ENCODE measurements at places on chromosomes 7 and 10. TPM values are rescaled to one million over a fixed set of nuclear protein-coding genes. Genes with fewer than 3 reads are reported as not detected.

- DNase-seq, result no peak
- no peak overlapping the region for H3K27ac ChIP-seq
Observed at GRCh38 chr7:71264005-71264404, 132.1 kb downstream of the GALNT17 start.

DNA sequence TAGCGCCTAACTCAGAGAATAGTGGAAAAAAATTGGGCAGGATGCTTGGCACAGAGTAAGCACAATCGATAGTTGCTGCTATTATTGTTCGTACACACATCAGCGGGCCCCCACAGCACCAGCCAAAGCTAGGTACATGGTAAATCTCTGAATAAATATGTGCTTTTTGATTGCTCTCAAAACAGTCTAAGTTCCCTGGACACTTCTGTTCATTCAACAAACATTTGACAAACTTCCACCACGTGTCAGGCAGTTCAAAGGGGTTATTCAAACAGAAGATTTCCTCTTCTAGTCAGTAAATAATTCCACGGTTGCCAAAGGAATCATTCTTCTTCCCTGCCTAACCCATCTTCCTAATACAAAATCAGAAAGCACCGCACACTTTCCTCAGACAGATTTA lies 150.8 kb downstream of the DGKI start:
- H3K4me1 ChIP-seq, result no peaks in the 10 kb centered on the region
- DNase-seq, result no peak
- H3K27ac ChIP-seq, result no peak overlapping the region

- no peak overlapping the region for H3K27ac ChIP-seq
- no peak for DNase-seq
- no peaks in the 10 kb centered on the region for H3K4me1 ChIP-seq
- no peak overlapping the region for H3K4me3 ChIP-seq
Observed at GRCh38 chr10:89888321-89889070, 187.1 kb downstream of the KIF20B start.

- no peak overlapping the region for H3K27ac ChIP-seq
- H3K4me3 ChIP-seq, result no peak overlapping the region
- peaks cover 7% of the 10 kb centered on the region for H3K4me1 ChIP-seq
- peaks cover 5% of the 10 kb centered on the region for H3K36me3 ChIP-seq
- DNase-seq, result no peak
Observed at GRCh38 chr10:72097448-72098300, 9.3 kb upstream of the SPOCK2 start.

- H3K4me1 ChIP-seq, result no peaks in the 10 kb centered on the region
- no peaks in the 10 kb centered on the region for H3K36me3 ChIP-seq
- no peak overlapping the region for H3K4me3 ChIP-seq
- no peaks in the 10 kb centered on the region for H3K27me3 ChIP-seq
- no peak for DNase-seq
- H3K27ac ChIP-seq, result no peak overlapping the region
Observed at GRCh38 chr7:31688996-31689395, 2.0 kb downstream of the PPP1R17 start.

- DNase-seq, result no peak
- no peaks in the 10 kb centered on the region for H3K36me3 ChIP-seq
- no peaks in the 10 kb centered on the region for H3K27me3 ChIP-seq
- H3K4me1 ChIP-seq, result no peaks in the 10 kb centered on the region
Observed at GRCh38 chr7:94160719-94161435, 156.7 kb upstream of the BET1 start.

The AASS gene
- 2.6 TPM for total RNA-seq

The CHRM2 gene
- not detected for total RNA-seq

The ACSM6 gene
- total RNA-seq, result not detected
